ENCODE measurements at places on chromosomes 3 and 15.

- no peak for DNase-seq
These were observed 8.2 kb upstream of the ATP13A3 start for GRCh38 chr3:194494951-194495374.

DNA sequence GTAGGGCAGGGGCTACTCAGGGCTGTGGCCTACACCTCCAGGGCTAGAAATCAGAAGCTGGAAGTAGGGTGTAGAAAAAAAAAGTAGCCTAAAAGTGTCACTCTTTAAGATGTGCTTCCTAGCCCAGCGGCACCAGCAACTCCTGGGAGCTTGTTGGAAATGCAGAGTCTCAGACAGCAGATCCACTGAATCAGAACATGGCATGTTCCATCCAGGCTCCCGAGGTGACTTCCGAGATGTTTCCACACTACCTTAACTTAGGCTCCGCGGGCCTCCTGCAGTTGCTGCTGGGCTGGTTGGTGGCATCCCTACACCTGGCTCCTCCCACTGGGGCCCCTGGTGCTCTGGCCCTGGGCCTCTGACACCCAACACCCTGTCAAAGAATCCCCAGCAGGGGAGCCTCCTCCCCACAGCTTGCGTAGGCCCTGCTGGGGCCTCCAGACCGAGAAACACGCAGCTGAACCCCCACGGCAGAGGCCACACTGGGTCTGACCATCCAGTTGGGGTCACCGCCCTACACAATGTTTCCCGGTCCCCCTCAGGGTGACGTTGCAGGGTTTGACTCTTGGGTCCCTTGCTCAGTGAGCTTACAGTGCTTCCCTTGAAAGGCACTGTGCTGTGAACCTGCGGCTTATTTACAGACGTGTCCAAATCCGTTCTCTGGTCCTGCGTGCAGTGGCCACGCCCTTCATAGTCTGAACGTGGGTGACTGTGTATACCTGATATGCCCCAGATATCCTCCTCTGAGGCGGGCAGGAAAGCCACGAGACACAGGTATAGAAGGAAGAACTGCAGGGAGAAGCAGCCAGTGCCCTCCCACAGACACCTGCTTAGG is 46.5 kb downstream of the FAM174B start:
- DNase-seq: no peak

- DNase-seq: peak; percentile 48
These were observed 469 bp downstream of the MAP6D1 start for GRCh38 chr3:183824761-183825455.

DNA sequence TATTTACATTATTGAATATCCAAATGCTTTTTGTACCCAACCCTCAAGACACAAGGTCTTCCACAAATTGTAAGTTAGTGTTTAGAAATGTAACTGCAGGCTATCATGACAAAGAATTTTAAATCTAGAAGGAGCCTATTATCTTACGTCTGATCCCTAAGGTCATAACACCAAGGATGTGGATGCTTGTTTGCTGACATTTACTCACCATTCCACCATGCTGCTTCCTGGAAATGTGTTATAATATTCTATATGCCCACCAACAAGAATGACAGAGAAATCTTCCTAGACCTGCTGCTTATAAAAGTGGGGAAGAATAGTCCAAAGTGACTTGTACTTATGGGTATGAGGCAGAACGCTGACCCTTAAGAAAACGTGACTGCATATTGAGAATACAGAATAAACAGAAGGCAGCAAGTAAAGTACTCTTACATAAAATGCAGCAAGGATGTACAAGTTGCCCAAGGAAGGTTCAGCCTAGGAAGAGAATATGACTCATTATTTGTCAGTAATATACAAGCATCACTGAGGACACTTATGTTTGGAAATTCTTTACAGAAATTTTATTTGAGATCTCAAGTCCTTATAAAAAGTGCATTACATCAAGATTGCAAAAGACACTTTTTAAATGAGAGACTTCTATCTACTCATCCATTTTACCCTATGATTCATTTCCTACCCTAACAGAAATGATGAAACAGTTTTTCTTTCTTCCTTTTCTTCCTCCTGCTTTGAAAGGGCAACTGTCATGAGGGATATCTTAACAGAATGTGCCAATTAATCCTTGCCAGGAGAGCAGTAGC is 59.6 kb downstream of the ESYT3 start:
- no peak for DNase-seq

- DNase-seq: no peak
These were observed 328.5 kb downstream of the NAALADL2 start for GRCh38 chr3:175187586-175187985.

- DNase-seq: no peak
These were observed 24.8 kb upstream of the MEIS2 start for GRCh38 chr15:37125143-37125542.

- DNase-seq: no peak
These were observed 226.0 kb downstream of the KLF13 start for GRCh38 chr15:31552482-31553099.

GRCh38 chr3:81916890-81917289 is 155.4 kb upstream of the GBE1 start:
- no peak for DNase-seq

DNA sequence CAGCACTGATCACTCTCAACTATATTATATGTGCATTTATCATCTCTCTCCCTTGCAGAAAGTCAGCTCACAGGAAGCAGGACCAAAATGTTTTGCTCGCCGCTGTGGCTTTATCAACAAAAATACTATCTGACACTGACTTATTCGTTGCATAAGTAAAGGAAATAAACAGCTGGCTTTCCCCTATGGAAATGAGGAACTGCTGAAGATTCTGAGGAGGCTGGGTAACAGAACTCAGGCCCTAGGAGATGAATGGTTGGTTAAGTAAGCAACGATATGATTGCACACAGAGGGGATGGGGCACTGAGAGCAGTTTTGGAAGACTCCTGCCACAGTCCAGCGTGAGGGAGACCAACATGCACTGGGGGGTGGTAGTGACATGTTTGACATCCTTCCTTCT is 181.1 kb downstream of the STT3B start:
- no peak for DNase-seq

DNA sequence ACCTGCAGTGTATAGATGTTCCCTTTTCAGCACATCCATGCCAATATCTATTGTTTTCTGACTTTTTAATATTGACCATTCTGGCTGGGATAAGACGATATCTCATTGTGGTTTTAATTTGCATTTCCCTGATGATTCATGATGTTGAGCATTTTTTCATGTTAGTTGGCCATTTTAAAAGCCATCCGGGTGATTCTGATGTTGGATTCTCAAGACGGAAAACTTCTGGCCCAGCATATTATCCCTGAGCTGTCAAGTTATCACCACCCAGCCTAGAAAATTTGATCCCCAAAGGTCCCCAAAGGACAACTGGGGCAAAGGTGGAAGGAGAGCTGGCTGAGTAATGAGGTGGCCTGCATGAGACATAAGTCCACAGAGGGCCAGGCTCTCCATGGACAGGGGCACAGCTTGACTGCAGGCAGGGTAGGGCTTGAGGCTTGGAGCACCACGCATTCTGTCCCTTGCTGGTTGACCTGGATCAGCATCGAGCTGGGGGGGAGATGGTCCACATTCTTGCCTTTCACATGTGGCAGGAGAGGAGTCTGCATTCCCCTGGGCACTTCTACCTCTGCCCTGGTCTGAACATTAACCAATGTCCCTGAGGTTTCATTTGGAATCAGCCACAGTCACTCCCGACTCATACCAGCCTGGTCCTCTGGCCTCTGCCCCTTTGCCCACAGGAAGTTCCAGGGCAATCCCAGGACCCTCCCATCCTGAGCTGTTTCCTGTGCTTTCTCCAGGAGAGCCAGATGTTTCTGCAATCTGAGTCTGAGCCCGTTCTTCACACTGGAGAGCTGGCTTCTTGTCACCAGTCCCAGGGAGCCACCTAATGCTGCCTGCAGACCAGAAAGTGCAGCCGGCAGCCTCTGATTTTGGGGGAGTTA is 69.2 kb downstream of the ISG20 start:
- DNase-seq: no peak

DNA sequence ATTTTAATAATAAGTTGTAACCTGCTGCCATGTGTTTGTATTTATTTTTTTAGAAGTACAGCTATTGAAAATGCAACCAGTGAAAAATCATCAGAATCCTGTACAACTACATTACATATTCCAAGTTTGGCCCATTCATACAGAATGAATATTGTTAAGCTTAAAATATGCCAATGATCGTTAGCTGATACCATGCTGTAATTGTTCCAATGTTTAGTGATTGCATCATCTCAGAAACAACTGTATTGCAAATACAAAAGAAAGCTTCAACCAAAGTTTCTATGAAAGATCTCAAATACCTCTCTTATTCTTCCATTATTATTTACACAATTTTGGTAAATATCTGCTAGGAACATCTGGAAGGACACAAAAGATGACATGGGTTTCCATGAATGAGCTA is 51.6 kb upstream of the ALCAM start:
- no peak for DNase-seq

DNA sequence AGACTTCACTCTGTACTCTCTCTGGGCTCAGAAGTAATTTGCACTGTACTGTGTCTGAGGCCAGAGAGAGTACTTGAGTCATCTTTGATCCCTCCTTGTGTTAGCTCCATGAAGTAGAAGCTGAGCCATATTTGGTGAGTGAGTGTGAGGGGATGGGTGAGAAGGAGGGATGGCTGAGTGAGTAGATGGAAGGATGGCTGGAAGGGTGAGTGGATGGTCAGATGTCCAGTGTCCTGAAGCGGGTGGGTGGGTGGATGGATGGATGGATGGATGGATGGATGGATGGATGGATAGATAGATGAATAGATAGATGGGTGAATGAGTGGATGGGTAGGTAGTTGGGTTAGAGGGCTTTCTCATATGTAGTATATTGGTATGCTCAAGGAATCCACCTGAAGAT is 39.3 kb downstream of the FGD5 start:
- no peak for DNase-seq

- DNase-seq: no peak
These were observed 65.7 kb upstream of the IL12A start for GRCh38 chr3:159922861-159923312.

GRCh38 chr15:69980341-69981059 is 117.2 kb downstream of the TLE3 start:
- no peak for DNase-seq

DNA sequence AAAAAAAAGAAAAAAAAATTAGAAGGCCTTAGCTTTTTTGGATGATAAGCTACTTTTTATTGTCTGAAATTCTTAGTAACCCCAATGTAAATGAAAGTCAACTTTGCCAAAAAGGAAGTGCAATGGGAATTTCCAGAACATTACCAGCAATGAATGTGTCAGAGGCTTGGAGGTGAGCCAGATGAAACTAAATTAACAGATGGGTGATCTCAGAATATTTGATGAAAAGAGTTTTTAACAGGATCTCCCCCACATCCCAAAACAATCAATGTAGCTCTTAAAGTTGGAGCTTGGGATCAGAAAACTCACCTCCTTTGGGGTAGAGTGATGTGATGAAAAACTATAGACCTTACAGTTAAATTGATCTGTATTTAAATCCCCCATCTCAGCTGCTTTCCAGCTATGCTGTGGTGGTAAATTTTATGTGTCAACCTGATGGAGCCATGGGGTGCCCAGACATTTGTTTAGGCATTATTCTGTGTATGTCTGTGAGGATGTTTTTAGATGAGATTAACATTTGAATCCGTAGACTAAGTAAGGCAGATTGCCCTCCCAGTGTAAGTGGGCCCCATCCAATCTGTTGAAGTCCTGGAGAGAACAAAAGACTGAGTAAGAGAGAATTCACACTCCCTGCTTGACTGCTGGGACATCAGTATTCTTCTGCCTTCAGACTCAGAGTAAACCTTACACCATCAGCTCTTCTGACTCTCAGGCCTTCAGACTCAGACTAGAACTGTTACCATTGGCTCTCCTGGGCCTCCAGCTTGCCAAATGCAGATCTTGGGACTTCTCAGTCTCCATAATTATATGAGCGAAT is 84.3 kb upstream of the TNFSF10 start:
- DNase-seq: no peak

GRCh38 chr3:134850761-134851160 is 55.7 kb downstream of the EPHB1 start:
- no peak for DNase-seq

GRCh38 chr3:177300842-177301241 is 103.6 kb upstream of the TBL1XR1 start:
- DNase-seq: no peak

All from nephron progenitor cell (in vitro differentiated cells).